Naive thymus-derived CD4-positive, alpha-beta T cell (primary cell): ENCODE measurements at places on chromosomes 3 and 15. TPM values are rescaled to one million over a fixed set of nuclear protein-coding genes. Genes with fewer than 3 reads are reported as not detected.

GRCh38 chr3:12840591-12841148 is 695 bp downstream of the RPL32 start:
- no peaks in the 10 kb centered on the region for H3K27me3 ChIP-seq
- H3K36me3 ChIP-seq = peaks cover 11% of the 10 kb centered on the region
- peak overlapping the region; percentile 90 for H3K4me3 ChIP-seq
- peaks cover 16% of the 10 kb centered on the region for H3K4me1 ChIP-seq

- no peak overlapping the region for H3K4me3 ChIP-seq
- no peaks in the 10 kb centered on the region for H3K36me3 ChIP-seq
- peaks cover 6% of the 10 kb centered on the region for H3K4me1 ChIP-seq
- H3K27ac ChIP-seq = no peak overlapping the region
- H3K27me3 ChIP-seq = no peaks in the 10 kb centered on the region
These were observed 78.4 kb downstream of the AKAP13 start for GRCh38 chr15:85458764-85459163.

DNA sequence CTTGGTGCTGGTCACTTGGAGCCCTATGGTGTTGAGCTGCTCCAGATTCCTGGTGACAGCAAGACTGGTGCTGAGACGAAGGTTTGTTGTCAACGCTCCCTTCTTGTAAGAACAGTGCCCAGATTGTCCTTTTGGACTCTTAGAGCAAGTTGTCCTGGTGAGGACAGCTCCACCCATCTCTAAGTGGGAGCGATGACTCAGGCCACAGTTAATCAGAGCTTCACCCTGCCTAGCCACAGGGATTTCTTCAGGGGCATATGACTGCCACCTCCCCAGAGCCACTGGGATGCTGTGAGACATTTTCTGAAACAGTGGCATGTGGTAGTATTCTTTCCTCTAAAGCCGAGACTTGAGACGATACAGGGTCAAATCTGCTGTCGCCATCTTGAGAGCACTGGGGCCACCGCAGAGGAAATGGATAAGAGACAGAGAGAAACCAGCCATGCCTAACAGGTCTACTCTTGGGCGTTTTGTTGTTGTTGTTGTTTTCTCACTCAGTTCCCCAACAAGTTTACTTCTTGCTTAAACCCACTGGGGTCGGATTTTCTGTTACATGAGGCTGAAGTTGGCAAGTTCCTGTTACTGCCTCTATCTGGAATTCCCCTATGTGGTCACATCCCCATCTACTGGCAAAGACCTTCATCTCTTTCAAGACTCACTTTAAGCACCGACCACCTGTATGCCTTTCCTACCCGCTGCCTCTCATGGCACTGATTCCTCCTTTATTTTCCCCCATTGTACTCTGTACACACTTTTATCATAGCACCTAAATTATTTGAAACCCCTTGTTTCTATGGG is 16.0 kb upstream of the PCOLCE2 start:
- H3K27ac ChIP-seq = no peak overlapping the region
- H3K27me3 ChIP-seq = no peaks in the 10 kb centered on the region
- DNase-seq = no peak
- H3K4me1 ChIP-seq = no peaks in the 10 kb centered on the region
- no peaks in the 10 kb centered on the region for H3K36me3 ChIP-seq

DNA sequence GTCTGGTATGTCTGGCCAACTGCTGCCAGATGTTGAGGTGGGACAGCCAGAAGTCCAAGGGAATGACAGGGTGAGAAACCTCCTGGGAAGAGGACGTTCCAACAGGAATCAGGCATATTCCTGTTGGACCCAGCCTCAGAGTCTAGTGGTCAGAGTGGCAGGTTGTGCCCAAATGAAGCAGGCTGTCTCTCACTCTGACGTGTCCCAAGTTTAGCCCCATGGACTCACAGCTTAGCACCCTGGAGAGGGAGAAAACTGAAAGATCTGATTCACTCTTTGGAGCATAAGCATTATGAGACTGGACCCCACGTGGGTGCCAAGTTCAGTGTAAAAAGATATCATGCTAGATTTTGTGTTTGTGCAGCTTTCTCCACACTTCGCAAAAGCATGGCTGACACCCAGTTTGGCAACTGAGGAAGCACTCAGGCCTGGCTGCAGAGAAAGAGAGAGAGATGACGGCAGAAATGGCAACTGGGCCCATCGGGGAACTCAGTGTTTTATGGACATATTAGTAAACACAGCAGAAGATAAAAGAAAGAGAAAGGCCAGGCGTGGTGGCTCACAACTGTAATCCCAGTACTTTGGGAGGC is 88.2 kb upstream of the LMCD1 start:
- no peak overlapping the region for H3K4me3 ChIP-seq
- DNase-seq = no peak
- H3K36me3 ChIP-seq = no peaks in the 10 kb centered on the region
- no peaks in the 10 kb centered on the region for H3K4me1 ChIP-seq

DNA sequence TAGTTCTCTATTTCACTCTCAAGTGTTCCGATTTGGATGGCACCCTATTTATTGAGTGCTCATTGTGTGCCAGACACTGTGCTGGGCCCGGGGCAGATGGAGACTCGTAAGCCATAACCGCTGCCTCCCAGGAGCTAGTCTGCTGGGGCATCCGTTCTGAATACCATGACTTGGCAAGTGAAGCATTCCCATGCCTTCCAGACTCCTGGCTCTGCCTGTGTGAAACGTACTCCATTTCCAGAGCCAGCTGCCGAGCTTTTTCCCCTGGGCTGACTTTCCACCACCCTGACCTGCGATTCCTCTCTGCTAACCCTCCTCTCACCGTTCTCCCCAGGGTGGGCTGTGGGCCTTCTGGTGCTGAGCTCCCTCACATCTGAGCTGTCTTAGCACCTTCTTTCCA is 303.1 kb upstream of the CTDSPL start:
- no peak overlapping the region for H3K4me3 ChIP-seq
- H3K27me3 ChIP-seq = peaks cover under 1% of the 10 kb centered on the region
- no peak overlapping the region for H3K27ac ChIP-seq
- no peaks in the 10 kb centered on the region for H3K36me3 ChIP-seq
- no peaks in the 10 kb centered on the region for H3K4me1 ChIP-seq

- no peaks in the 10 kb centered on the region for H3K27me3 ChIP-seq
- H3K4me3 ChIP-seq = no peak overlapping the region
- no peak for DNase-seq
- no peaks in the 10 kb centered on the region for H3K4me1 ChIP-seq
- H3K27ac ChIP-seq = no peak overlapping the region
These were observed 118.8 kb downstream of the SRGAP3 start for GRCh38 chr3:9130345-9131305.

- no peak overlapping the region for H3K27ac ChIP-seq
- H3K36me3 ChIP-seq = no peaks in the 10 kb centered on the region
- DNase-seq = no peak
- no peaks in the 10 kb centered on the region for H3K4me1 ChIP-seq
- H3K27me3 ChIP-seq = no peaks in the 10 kb centered on the region
- no peak overlapping the region for H3K4me3 ChIP-seq
These were observed 31.2 kb upstream of the ALDH1L1 start for GRCh38 chr3:126211569-126211968.

GRCh38 chr3:49606427-49606826 is 52.1 kb downstream of the BSN start:
- peaks cover 12% of the 10 kb centered on the region for H3K4me1 ChIP-seq
- H3K27me3 ChIP-seq = no peaks in the 10 kb centered on the region
- no peak for DNase-seq
- H3K36me3 ChIP-seq = no peaks in the 10 kb centered on the region
- no peak overlapping the region for H3K4me3 ChIP-seq

The TMEM212 gene
- not detected for polyA plus RNA-seq

The CHRM5 gene
- polyA plus RNA-seq = 0.15 TPM

The TNFAIP8L3 gene
- polyA plus RNA-seq = not detected

The ZBED2 gene
- polyA plus RNA-seq = 1.8 TPM

The B3GALNT1 gene
- polyA plus RNA-seq = 1.1 TPM

The NMD3 gene
- 47.8 TPM for polyA plus RNA-seq

The PML gene
- 18.1 TPM for polyA plus RNA-seq

The ALPK3 gene
- 0.02 TPM for polyA plus RNA-seq
